ENCODE measurements at places on chromosomes 7 and 10. TPM values are rescaled to one million over a fixed set of nuclear protein-coding genes. Genes with fewer than 3 reads are reported as not detected.

DNA sequence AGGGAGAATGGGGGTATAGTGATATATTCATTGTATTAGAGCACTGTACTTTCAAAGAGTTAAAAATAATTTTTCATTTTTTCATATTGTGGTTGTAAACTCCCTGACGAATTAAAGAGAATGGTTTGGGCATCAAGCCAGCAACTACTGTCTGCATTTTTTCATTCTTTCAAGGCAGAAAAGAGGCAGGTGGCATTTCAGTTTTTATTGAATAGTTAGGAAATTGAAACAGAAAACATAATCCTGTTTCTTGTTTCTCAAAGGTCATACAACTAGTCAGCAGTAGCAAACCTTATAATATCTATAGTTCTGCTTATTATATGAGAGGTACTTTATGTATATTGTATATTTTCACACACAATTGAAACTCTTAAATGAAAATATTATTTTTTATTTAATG lies 303.9 kb upstream of the KCND2 start:
- DNase-seq = no peak

DNA sequence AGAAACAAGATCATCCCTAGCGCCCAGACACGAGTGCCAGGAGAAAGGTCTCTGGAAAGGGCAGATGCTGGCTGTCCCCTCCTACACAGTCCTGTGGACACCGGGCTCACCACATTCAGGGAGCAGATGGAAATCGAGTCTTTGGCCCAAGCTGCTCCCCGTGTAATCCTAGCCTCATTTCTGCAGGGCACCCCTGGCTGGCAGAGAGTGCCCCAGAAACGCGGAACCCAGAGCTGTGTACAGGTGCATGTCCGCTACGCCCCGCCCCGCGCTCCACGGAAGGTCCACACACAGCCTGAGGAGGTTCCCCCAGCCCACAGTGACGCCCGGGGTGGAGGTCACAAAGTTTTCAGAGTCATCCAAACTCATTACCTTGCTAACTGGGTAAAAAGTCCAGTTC lies 202.8 kb downstream of the MAD1L1 start:
- DNase-seq = no peak

DNA sequence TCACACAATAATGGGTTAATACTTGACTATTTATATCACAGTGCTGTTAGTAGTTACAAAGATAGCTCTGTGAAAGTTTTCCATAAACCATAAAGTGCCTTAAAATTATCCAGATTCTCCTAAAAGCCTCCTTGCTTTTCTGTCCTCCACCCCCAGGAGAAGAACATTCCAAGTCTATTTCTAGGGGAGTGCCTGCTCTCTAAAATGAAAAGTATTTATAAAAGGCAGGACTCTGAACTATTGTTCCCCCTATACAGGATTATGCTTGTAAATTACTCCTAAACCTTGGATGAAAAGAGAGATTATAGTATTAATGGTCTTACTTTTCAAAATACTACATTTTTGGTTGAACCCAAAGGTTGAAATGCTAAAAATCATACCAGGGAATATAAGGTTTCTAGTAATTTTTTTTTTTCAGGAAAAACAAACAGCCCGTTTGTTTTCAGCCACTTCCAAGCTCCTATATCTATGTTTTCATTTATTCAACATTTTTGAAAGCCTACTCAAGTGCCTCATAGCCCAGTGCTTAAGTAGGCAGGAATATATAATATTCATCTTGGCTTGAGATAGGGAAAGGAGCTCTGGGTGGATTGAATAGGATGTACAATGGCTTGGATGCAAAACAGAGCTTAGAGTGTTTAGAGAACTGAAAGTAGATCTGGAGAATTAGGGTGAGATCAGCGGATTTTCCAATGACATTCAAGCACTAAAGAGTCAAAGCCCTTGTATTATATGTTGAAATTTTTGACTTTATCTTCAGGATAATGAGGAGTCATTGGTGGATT lies 320.7 kb downstream of the GPR37 start:
- no peak for DNase-seq

- DNase-seq = no peak
These were observed 172.8 kb upstream of the AOAH start for GRCh38 chr7:36896956-36897590.

DNA sequence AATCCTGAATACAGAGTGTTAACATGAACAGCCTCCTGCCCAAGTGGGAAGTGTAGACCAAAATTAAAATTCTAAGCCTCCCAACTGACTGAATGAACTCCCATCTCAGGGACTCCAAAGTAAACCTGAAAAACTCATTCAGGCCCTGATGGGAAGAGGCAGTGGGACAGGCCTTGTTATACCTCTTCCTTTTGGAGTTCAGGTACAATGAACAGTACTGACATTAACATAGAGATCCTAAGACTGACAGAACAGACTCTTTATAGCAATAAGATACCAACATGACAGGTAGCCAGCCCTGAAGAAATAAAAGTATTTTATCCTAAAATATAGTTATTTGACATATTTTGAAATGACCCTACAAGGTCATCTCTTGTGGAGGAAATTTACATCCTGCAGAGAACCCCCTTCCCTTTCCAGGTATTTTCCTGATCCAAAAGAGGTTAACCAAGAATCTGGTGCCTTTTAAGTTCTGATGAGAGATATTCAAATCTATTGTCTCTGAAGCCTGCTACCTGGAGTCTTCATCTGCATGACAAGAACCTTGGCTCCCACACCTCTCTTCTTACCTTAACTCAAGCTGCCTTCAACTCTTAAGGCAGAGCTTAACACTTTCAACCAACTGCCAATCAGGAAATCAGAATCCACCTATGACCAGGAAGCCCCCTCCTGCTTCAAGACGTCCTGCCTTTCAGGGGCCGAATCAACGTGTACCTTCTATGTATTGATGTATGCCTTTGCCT lies 103.3 kb upstream of the PFKP start:
- DNase-seq = no peak

- no peak for DNase-seq
These were observed 377.2 kb downstream of the PARD3 start for GRCh38 chr10:34437906-34438305.

DNA sequence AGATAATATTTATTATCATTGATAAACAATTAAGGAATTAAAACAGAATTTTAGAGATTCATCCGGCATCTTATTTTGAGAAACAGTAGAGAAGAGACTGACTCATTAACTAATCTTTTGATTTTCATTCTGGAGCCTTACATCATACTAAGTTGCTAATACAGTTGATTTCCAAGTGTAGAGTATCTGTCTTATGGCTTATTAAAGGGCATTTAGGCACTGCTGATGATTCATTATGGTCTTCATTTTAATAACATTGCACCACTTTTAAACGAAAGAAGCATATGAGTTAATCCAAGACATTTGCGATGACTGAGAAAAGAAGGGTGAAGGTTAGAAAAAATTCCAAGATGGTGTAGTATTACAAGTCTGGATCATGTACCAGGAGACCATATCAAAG lies 186.0 kb upstream of the CACNA2D1 start:
- DNase-seq = no peak

DNA sequence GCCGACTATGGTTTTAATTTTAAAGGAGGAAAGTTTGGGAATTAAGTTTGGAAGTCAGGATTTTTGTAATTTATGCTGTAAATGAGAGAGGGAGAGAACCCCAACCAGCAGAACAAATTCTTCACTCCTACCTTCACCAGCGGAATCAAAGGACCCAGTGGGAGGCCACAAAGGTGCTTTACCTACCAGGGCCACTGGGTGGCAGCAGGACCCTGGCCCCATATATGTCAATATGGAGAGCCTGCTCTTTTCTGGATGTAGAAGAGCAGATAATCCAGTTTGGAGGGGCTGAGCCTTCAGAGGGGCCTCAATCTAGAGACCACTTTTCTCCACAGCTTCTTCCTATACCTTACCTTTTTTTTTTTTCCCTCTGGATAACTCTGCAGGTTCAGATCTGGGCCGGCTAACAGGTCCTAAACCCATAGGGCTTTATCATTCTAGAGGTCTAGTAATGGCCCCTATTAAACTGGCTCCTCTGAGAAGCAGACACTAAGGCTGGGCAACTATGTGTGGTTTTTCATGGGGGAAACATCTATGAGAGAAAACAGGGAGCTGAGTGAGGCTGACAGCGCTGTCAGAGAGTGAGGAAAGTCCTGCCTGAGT lies 8.5 kb upstream of the SCD start:
- peak; percentile 87 for DNase-seq

DNA sequence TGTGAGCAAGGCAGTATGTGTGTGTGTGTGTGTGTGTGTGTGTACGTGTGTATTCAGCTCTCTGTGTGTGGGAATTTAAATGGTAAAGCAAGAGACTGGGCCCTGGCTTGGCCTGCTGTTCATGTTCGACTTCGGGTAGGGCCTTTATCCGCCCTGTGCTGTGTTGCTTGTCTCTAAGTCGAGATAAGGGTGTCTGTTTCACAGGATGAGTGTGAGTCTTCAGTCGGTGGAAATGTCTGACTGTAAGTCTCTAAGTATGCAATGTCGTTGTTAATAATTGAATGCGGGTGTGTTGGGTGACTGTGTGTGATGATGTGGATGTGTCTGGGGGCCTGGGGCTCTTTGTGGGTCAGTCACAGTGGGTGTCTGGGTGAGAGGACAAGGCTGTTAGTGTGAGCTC lies 34.8 kb downstream of the HIF1AN start:
- DNase-seq = no peak

- DNase-seq = no peak
These were observed 156.8 kb downstream of the FZD1 start for GRCh38 chr7:91421018-91421417.

DNA sequence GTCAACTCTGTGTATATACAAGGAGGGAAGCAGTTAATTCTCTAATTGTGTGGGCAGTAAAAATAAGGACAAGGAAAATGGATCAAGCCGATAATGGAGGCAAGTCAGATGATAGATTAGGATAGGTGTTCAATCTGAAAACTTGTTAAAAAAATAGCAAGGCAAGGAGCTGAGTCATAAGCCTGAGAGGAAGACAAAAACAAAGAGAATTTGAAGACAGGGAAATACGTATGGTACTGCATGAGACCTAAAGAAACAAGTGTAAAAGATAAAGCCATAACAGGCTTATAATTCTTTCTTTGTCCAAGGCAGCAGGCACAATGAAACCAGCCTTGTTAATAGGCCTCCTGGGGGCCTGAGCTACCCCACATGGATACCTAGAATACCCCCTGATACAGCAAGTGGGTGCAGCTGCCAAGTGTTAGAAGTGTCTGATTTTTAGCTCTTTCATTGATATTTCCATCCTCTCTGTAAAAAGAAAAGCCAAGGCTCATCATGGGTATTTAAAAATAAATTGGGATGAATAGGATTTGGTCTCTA lies 1570.6 kb upstream of the LRRTM3 start:
- DNase-seq = no peak

GRCh38 chr7:29075606-29076005 lies 70.7 kb downstream of the CPVL start:
- DNase-seq = no peak

- DNase-seq = no peak
These were observed 258.3 kb downstream of the SNX13 start for GRCh38 chr7:17681965-17682364.

DNA sequence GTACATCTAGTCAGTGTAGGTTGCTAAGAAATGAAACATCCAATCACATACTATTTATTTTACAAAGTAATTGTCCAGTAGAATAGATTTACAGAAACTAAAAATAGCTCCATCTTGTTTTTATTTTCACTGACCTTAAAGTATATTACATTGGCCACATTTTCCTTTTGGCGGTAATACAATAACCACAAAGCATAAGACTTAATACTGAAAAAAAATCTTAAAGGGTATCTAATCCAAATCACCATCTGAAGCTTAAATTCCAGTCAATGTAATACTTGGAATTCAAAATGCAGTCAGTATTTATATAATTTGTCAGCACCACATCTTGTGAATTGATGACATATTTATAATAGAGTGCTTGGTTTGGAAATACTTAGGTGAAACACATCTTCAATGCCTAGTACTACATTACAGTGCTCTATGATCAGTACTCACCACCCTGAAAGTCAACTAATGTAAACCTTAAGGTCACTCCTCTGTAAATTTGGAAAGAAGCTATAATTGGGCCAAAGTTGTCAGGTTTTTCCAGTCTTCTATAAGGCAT lies 8.9 kb downstream of the ANKMY2 start:
- no peak for DNase-seq

- peak; percentile 9 for DNase-seq
These were observed 199.9 kb downstream of the TCERG1L start for GRCh38 chr10:131111471-131112080.

DNA sequence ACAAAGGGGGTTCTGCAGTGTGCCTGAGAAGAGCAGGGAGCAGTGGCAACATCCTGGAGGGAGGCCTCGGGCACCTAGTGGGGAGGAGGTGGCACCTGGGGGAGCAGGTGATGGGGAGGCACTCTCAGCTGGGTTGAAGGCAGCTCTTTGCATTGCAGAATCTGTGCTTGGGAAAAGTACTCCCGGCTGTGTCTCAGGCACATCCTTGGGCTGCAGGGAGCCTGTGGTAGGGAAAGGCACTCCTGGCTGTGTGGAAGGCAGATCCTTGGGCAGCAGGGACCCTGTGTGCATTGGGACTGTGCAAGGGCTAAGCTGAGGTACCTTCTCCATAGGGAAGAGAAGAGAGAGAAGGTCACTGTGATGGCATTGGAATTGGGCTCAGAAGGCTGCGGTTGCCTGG lies 52.8 kb upstream of the ANTXRL start:
- DNase-seq = no peak

OR6B1 gene
- not detected for total RNA-seq

STEAP4 gene
- total RNA-seq = 5.4 TPM

LIPM gene
- total RNA-seq = not detected

ATAD1 gene
- 43.9 TPM for total RNA-seq

CCT6A gene
- 141 TPM for total RNA-seq

NME8 gene
- not detected for total RNA-seq

LSM5 gene
- total RNA-seq = 17.4 TPM
